SW 1271 (cell line): ENCODE measurements at places on chromosomes 7 and 10.

- no peak for DNase-seq
Observed at GRCh38 chr10:129707406-129708388, 240.7 kb downstream of the MGMT start.

GRCh38 chr10:124645467-124646095, 98.6 kb downstream of the FAM53B start:
- no peak for DNase-seq

DNA sequence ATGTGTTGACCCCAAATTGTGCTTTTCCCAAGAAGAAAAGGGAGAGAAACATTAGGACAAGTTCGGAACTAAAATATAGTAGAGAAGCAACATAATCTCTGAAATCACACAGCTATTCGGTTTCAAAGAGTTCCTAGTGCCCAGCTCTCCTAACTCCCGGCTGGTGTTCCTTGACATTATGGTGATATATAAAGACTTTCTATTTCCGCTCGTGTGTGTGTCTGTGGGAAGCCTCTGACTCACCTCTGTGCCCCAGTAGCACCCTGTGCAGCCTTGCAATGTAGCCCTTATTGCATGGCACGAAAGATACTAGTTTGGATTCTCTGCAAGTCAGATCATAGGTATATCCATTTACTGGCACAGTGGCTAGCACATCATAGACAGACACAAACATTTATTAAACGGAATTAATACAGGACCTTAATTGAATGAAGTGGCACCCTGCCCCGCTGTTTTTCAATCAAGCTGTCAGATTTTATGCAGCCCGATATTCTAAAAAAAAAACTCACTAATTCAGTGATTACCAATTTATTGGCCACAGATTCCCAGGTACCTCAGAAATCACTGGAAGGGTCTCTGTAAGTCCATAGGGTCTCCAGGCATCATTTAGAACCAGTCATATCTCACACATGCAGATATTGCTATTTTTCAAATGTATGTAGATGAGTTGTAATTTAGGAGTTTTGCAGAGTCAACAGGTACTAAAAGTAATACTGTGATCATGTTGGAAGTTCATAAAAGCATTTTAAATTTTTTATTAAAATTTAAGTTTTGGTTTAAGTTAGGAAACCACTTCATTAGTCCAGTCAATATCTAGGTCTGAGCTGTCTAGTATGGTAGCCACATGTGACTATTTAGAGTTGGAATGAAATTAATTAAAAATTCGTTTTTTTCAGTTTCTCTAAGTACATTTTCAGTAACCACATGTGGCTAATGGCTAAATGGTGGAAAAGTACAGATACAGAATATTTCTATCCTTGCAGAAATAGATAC, 43.3 kb downstream of the SFTPD start:
- DNase-seq, result no peak

DNA sequence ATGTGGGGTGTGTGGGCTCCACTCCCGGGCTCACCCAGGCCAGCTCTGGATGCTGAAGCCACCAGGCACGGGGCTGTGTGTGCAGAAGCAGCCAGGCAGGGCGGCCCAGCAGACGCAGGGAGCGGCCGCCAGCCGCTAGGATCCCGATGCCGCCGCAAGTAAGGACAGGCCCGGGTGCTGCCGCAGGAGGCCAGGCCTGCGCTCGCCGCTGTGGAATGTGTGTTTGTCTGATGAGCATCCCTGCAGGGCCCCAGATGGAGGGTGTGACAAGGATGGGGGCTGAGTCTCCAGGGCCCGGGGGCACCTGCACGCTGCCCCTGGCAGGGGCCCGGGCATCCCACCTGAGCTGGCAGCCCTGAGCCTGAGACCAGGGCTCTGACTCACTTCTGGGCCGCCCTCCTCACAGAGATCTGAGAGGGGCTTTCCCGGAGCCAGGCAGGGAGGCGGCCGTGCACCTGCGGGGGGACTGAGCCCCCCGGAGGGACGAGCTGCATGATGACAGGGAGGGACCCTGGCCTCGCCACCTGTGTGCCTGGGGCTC, 101.5 kb downstream of the FOXL3 start:
- no peak for DNase-seq
